RPMI7951 (cell line): ENCODE measurements at places on chromosomes 1 and 21. TPM values are rescaled to one million over a fixed set of nuclear protein-coding genes. Genes with fewer than 3 reads are reported as not detected.

GRCh38 chr1:168719306-168720111 is 9.5 kb downstream of the DPT start:
- DNase-seq, result peak; percentile 91

DNA sequence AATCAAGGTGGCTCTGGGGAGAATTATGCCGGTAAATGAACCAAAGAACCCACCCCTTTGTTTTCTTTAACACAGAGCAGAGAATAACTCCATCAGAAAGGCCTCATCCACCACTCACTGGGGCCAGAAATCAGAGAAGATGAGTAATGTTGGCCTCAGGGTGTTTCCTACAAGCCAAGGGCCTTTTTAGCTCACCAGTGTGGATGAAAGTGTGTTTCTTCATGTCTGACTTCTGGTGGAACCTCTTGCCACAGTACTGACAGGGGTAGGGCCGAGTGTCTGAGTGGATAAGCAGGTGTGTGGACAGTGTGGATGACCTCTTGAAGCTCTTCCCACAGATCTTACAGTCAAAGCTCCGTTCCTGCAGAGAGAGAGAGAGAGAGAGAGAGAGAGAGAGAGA is 8.3 kb downstream of the GFI1 start:
- no peak for DNase-seq

GRCh38 chr1:36510418-36510817 is 27.7 kb upstream of the CSF3R start:
- no peak for DNase-seq

- DNase-seq, result peak; percentile 55
Measured at GRCh38 chr1:161119092-161119903, 1.4 kb downstream of the NIT1 start.

DNA sequence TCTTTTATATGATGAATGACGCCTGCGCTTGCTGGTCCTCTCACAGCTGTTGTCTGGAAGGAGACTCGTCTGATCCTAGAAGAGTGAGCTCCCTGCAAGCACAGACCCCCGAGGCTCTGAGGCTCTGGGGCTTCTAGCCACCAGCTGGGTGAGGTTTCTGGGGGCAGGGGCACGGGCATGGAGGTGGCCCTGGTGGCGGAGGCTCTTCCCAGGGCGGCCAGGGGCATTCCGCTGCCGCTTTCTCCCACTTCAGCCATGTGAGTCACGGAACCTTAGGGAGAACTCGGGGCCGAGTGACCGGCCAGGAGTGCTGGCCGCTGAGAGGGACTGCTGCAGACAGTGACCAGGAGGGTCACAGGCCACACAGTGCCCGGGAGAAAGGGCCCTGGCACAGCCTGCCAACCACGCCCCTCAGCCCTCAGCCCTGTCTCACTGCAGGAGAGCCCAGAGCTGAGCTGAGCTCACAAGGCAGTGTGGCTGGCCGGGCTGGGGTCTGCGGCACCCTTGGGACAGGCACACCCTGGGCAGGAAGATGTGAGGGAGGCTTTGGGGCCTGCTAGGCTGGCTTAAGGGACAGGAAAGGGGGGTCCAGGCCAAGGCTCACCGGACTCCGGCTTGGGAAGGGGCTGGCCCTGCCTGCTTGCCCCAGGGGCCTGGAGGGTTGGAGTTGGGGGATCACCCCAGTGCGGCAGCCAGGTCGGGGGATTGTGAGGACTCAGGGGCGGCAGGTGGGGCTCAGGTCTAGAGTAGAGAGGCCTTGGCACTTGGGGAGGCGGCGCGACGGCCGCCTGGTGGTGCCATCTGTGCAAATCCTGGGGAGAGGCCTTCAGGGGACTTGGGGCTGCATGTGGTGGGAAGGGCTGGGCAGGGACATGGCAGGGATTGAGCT is 35.7 kb downstream of the MORN1 start:
- DNase-seq, result no peak

KRTAP12-2 gene
- not detected in 2 replicates for total RNA-seq
